Mesenteric fat pad (tissue), 1 donor: ENCODE measurements at places on chromosomes 7 and 10. TPM values are rescaled to one million over a fixed set of nuclear protein-coding genes. Genes with fewer than 3 reads are reported as not detected.

The HOXA4 gene
- total RNA-seq: 4.0 TPM

The GBX1 gene
- not detected for total RNA-seq

The AASS gene
- total RNA-seq: 24.7 TPM

The POLR2J2 gene
- total RNA-seq: 7.1 TPM
